ENCODE measurements at places on chromosomes 1 and 21.
A peak's percentile ranks its signal among the peaks of the same experiment; 100 is the strongest.

DNA sequence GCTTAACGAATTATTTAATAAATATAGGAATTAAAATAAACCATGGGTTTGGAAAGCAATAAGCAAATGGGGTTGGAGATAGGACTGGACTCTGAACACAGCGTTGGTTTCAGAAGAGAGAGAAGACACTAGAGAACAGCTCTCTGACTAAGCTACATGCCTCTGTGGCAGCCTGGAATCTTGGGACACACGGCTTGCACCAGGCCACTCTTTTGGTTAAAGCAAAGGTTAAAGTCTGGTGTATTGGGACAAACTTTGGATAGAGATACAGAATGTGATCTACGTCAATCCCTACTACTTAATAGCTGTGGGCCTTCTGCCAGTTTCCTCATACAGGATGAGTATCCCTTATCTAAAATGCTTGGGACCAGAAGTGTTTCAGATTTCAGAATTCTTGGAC is 49.7 kb upstream of the HSD17B7 start:
- no peak for DNase-seq

DNA sequence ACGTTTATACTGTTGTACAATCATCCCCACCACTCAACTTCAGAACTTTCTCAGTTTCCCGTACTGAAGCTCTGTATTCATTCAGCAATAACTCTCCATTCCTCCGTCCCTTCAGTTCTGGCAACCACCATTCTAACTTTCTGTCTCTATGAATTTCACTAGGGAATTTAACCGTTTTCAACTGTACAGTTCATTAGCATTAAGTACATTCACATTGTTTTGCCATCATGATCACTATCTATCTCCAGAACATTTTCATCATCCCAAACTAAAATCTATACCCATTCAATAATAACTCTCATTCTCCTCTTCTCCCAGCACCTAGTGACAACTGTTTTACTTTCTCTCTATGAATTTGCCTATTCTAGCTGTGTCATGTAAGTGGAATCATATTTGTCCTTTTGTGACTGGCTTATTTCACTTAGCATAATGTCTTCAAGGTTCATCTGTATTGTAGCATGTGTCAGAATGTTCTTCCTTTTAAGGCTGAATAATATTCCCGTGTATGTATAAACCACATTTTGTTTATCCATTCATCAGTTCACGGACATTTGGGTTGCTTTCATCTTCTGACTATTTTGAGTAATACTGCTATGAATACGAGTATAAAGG is 75.0 kb downstream of the CEP350 start:
- DNase-seq, result no peak

DNA sequence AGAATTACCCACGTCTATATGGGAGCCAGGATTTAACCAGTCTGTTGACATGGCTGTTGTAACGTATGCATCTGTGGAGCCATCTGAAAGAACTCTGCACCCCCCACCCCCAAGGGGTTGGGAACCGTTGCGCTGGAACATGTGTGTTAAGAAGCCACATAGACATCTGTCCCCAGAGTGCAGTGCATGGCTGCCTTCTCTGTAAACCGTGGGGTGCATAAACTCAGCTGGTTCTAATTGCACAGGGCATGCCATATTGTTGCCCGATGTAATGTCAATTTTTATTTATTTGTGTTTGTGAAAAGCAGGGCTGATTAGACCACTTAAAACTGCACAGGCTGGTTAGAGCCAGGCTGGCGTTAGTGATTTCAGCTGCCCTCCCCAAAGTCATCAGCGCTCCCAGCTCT is 70.1 kb upstream of the ROR1 start:
- DNase-seq, result peak; percentile 10

GRCh38 chr1:204113896-204114295 is 37.9 kb downstream of the ETNK2 start:
- DNase-seq, result no peak

- DNase-seq, result peak; percentile 53
Measured at GRCh38 chr1:84687714-84688462, 2.4 kb downstream of the SSX2IP start.

DNA sequence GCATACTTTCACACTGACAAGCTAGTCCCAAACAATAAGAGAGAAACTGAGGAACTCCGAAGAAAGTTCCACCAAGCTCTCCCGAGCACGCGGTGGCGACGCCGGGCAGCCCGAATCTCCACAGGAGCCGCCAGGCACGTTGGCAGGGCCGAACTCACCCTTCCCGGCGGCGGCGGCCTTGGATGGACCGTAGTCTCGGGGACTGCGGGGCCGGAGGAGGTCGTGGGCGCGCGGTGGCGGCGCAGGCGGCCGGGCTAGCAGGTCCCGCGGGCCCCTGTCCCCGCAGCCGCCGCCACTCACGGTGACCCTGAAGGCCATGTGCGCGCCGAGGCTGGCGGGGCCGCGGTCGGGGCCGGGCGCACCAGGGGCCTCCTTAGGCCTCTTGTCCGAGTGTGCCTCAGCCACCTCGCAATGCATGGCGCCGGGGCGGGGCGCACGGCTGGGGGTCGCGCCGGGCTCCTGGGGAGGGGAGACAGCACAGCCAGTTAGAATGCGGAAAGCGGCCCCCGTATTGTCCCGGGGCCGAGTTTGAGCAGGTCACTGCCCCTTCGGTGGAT is 1.2 kb downstream of the GLIS1 start:
- DNase-seq, result no peak

- DNase-seq, result no peak
Measured at GRCh38 chr1:22542886-22543285, 20.4 kb upstream of the EPHA8 start.

DNA sequence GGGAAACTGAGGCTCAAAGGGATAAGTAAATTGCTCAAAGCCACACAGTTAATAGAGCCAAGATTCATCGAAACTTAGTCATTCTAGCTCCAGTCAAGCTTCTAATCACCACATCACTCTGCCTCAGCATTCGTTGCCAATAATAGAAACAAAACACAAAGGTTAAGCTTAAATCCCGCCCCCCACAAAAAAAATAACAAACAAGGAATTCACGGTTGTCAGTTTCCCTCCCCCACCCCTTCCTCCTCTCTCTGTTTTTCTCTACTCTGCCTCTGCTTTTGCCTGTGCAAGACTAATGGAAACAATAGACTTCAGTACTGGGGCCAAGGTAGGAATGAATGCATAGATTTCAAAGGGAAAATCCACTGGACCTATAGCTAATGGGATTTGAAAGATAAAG is 70.7 kb upstream of the ZNF644 start:
- no peak for DNase-seq

- no peak for DNase-seq
Measured at GRCh38 chr1:179815641-179816040, 62.0 kb downstream of the TOR1AIP2 start.

DNA sequence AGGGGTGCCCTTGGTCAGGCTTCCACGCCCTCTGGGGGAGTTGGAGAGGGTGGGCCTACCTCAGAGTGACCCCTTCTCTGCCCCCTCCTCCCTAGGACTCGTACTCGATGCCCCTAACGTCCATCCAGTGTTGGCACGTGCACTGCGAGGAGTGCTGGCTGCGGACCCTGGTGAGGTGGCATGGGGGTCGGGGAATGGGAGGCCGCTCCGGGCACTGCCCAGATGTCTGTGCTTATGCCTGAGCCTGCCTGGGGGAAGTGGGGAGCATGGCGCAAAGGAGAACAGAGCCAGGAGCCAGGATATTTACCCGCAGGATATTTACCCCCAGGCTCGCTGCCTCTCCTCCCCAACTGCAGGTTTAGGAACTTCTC is 24.5 kb downstream of the TMEM53 start:
- no peak for DNase-seq

DNA sequence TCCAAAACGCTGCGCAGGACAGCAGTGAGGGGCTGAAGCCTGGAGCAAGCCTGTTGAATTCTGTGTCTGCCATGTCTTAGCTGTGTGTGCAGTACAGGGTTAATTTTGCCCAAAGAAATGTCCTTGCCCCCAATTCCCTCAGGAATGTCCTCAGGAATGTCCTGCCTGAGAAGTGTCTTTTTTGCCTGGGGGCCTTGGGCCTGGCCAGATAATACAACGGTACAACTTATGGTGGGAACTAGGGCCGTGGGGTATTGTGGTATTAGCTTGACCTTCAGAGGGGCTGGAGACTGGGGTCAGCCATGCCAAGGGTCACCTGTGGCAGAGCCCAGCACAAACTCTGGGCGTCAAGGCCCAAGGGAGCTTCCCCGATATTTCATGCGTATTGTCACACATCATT is 107.7 kb downstream of the AJAP1 start:
- no peak for DNase-seq
